ENCODE measurements at places on chromosomes 4 and X. TPM values are rescaled to one million over a fixed set of nuclear protein-coding genes. Genes with fewer than 3 reads are reported as not detected.

GRCh38 chr4:109383823-109384222 lies 49.8 kb upstream of the SEC24B start:
- no peak for DNase-seq

GRCh38 chr4:129747756-129748155 lies 651.8 kb downstream of the C4orf33 start:
- DNase-seq, result no peak

- no peak for DNase-seq
These were observed 70.3 kb downstream of the PHOX2B start for GRCh38 chr4:41678086-41678816.

SPANXB1 gene
- total RNA-seq, result not detected

RBBP7 gene
- 425 TPM for total RNA-seq
